MCF 10A (cell line): ENCODE measurements at places on chromosomes 16 and 17.
A peak's percentile ranks its signal among the peaks of the same experiment; 100 is the strongest.

DNA sequence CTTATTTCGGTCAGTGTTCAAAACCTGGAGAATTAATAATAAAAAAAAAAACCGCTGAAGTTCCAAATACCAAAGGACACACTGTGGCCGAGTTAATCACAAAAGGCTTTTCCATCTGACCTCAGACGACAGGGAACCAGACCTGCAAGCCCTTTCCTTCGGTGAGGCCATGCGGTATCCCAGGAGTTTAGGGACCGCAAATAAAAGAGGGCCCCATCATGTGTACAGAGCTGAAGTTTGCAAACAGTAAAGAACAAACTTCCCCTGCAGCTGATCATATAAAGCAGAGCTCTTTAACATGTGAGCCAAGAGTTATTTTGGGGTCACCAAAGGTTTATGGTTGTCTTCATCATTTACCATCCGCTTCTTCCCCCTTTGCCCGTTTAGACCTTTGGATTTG is 33.0 kb upstream of the FOXJ1 start:
- no peaks in the 10 kb centered on the region for H3K27me3 ChIP-seq
- H3K27ac ChIP-seq: no peak overlapping the region
- H3K4me1 ChIP-seq: no peaks in the 10 kb centered on the region
- no peaks in the 10 kb centered on the region for H3K36me3 ChIP-seq
- H3K4me3 ChIP-seq: no peak overlapping the region

DNA sequence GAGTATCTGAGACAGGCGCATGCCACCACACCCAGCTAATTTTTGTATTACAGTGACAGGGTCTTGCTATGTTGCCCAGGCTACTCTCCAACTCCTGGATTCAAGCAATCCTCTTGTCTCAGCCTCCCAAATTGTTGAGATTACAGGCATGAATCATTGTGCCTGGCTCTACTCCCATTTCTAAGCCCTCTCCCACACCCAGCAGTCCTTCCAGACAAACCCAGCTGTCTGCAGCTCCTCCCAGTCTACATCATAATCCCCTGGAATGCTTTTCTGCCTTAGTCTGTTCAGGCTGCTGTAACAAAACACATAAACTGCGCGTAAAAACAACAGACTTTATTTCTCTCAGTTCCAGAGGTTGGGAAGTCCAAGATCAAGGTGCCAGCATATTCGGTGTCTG is 144.5 kb downstream of the GRIN2A start:
- no peaks in the 10 kb centered on the region for H3K27me3 ChIP-seq
- no peaks in the 10 kb centered on the region for H3K36me3 ChIP-seq
- H3K4me1 ChIP-seq: no peaks in the 10 kb centered on the region
- H3K4me3 ChIP-seq: no peak overlapping the region
- H3K27ac ChIP-seq: no peak overlapping the region

GRCh38 chr16:62539657-62540056 is 503.4 kb upstream of the CDH8 start:
- no peak for DNase-seq
- no peaks in the 10 kb centered on the region for H3K36me3 ChIP-seq
- H3K27ac ChIP-seq: no peak overlapping the region
- no peak overlapping the region for H3K4me3 ChIP-seq

DNA sequence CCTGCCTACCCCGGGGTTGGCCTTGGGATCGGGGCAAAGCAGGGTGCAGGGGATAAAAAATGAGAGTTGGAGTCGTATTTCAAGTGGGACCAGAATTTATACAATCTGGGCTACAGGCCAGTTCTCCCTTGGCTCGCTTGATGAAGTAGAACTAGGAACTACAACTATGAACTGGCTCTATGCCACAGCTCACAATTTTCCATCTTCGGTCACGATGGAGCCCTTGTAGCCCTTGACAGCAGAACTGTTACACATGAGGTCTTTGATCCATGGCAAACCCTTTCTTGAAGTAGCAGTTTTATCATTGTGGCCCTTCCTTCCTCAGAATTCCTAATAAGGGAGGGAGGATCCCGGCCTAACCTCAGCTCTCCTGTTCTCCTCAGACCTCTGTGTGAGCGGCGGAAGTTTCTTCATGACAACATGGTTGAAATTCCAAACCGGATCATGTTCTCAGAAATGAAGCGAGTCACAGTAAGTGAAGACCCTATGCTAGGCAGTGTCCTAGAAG is 17.1 kb downstream of the LIG3 start:
- H3K27me3 ChIP-seq: no peaks in the 10 kb centered on the region
- H3K27ac ChIP-seq: no peak overlapping the region
- no peak overlapping the region for H3K4me3 ChIP-seq
- peak; percentile 8 for DNase-seq
